Upper lobe of right lung (tissue), 1 donor: ENCODE measurements at places on chromosomes 11 and 22. TPM values are rescaled to one million over a fixed set of nuclear protein-coding genes. Genes with fewer than 3 reads are reported as not detected.

Gene MS4A14
- 10.3 TPM for total RNA-seq

Gene SCO2
- 3.1 TPM for total RNA-seq

DNA sequence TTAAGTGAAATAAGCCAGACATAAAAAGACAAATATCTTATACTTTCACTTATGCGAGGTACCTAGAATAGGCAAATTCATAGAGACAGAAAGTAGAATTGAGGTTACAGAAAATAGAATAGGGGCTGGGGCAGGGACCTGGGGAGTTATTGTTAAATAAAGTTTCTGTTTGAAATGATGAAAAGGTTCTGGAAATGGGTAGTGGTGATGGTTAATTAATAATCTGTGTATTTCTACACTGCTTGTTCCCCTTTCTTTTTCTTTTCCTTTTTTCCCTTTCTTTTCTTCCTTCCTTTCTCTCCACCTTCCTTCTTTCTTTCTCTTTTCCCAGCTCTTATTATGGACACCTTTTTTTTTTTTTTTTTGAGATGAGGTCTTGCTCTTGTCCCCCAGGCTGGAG, 2.8 kb downstream of the NAALADL1 start:
- no peak for DNase-seq

- DNase-seq = no peak
Observed at GRCh38 chr11:9276571-9276970, 11.4 kb upstream of the DENND5A start.

DNA sequence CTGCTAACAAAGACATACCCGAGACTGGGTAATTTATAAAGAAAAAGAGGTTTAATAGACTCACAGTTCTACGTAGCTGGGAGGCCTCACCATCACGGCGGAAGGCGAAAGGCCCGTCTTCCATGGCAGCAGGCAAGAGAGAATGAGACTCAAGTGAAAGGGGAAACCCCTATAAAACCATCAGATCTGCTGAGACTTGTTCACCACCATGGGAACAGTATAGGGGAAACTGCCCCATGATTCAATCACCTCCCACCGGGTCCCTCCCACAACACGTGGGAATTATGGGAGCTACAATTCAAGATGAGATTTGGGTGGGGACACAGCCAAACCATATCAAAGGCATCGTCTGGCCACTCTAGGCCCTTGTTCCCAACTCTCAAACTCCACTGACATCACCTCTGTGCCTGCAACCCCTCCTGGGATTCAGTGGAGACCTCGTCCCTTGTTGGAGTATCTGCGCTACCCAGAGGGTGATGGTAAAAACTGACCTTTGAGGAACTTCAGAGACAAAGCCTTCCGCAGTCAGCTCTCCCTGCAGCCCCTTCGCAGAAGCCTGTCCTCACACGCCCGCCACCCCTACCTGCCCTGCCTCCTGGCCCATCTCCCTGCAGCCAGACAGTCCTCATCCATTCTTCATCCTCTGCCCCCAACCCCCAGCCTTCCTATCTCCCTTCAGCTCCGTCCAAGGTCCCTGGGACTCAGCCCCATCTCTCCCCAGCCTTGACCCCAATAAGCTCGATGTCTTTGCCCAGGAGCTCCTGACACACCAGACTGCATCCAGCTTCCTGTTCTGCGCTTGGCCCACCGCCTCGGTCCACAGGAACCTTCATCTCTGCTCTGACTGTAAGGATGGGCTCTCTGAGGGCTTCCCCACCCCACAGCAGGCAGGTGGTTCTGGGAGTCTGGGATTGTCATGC, 15.8 kb downstream of the CCND1 start:
- DNase-seq = peak; percentile 35
